NCI-H1092 treated with DMSO at 0.1 percent for 48 hours (cell line): ENCODE measurements at places on chromosomes 6 and 20.
A peak's percentile ranks its signal among the peaks of the same experiment; 100 is the strongest.

- DNase-seq, result no peak
Observed at GRCh38 chr6:97214671-97215070, 68.3 kb downstream of the MMS22L start.

GRCh38 chr20:12773936-12774335 is 234.8 kb upstream of the SPTLC3 start:
- no peak for DNase-seq

GRCh38 chr6:169398342-169399105 is 144.9 kb upstream of the THBS2 start:
- no peak for DNase-seq

DNA sequence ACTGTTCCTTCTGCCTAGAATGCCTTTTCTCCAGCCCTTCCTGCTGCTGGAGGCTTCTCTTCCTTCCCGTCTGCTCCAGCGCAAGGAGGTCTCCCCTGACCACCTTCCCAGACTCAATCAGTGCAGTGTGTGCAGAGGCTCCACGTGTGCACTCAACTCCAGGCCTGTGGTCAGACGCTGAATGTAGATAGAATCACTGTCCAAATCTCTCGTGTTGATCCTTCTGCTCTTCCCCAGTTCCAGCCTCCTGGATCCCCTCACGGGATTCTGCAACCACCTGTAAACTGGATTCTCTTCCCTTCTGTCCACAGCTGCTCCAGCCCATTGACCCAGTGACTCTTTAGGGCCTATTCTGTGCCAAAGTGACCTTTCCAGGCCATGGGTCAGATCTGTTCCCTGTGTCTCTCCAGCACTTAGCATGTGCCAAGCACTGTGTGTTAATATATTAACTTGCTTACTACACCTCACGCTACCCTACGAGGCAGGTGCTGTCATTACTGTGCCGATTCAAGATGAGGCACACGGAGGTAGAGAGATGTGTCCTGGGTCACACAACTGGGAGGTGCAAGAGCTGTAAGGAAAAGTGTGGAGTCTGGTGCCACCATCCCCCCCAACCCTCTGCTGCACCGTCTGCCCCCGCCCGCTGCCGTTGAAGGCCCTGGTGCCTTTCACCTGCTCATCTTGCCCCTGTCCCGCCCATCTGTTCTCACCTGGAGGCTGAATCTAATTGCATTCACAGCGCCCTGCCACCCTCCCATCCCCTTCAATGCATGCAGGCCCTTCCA is 112.2 kb downstream of the SULF2 start:
- no peak for DNase-seq

DNA sequence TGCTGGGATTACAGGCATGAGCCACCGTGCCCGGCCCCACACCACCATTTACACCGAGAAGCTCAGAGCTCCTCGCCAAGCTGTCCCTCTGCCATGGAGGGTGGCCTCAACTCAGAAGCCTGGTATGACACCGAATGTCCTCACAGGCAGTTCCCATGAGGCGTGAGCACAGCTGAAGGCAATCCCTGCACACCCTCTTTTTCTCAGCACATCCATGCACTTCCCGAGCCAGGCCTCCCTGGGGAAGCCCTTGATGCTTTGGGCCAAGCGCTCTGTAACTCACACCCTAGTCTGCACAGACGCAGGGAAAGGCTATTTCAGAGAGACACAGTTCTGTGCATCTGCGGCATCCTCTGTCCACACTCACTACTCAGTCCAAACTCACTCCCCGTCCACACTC is 18.4 kb downstream of the THBS2 start:
- no peak for DNase-seq

DNA sequence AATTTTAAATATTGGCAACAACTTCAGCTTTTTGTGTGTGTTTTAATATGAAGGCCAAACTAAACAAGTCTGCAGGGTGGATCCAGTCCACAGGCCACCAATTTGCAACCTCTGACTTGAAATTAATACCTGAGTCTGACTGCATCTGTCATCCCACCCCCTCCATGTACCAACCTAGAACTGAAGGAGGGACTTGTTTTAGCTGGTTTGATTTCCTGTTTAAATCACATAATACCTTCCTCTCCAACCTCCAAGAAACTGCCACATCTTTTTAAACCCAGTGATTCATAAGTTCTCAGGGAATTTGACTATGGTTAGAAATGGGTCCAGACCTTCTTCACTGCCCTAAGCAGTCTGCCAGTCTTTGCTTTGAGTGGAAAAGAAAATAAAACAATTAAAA is 21.6 kb downstream of the RNF8 start:
- no peak for DNase-seq

GRCh38 chr6:36523451-36523850 is 23.8 kb downstream of the STK38 start:
- no peak for DNase-seq

DNA sequence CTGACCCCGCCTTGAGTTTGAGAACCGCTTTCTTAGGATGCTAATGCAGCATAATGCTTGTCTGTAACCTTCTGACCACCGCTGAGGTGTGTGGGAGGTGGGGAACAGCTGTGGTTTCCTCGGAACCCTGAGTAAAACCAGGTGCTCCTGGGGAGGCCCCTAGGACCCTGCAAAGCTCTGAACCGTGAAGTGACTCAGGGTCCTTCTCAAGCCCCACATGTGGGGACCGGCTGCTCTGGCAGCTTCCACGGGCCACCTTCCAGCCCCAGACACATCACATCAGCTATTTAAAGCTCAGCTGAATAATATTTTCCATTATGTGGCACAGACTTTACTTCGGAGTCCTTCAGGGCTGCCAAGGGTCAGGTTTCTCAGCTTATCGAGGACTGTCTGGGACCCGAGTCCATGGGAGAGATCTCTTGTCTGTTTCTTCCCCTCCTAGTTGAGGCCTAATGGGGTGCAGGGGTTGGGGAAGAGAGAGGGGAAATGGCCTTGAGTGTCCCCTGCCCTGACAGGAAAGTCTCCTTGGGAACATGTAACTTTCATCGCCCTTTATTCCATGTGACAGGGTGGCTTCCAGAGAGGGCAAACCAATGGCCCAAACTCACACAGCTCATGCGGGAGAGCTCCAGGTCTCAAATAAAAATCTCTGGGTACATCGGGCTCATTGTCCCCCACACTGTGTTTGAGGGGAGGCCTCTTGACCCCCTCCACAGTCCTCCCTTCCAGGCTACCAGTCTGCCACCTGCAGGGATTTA is 186.1 kb upstream of the SLC24A3 start:
- no peak for DNase-seq

GRCh38 chr6:114140416-114140815 is 169.5 kb upstream of the HDAC2 start:
- no peak for DNase-seq

GRCh38 chr6:45781890-45782289 is 233.8 kb downstream of the CLIC5 start:
- DNase-seq, result no peak

GRCh38 chr6:84062519-84063154 is 29.1 kb downstream of the MRAP2 start:
- no peak for DNase-seq

- peak; percentile 36 for DNase-seq
Observed at GRCh38 chr6:135451617-135452190, 45.8 kb downstream of the AHI1 start.

DNA sequence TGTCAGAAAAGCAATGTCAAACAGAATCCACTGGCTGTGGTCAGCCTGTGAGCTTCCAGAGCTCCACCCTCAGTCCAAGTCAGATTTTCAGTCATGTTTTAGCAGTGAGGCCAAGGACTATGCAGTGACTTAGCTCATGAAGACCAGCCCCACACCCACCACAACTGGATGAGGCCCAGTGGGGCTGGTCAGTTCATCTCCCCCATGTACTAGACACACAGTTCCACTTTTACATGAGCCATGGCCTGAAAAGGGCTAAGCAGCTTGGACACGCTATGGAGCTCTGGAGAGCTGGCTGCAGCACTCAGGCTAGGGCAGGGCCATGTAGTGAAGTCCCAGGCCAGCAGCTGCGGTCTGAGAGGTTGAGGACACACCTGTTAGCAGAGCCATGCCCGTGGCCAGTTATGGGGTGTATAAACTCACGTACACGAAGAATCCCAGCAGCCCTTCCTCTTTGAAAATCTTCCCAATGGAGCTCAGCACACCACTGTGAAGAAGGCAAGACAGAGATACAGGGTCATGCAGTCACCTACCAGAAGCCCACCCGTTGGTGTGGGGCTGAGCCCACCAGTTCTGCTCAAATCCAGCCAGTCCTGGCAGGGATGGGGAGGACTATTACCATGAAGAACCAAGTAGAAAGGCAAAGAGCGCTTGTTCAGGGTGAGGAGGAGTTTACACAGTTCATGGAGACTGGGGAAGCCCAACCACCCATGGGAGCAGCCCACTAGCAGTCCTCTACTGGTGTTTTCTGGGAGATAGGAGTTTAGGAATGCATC is 10.6 kb downstream of the MTCH1 start:
- no peak for DNase-seq

DNA sequence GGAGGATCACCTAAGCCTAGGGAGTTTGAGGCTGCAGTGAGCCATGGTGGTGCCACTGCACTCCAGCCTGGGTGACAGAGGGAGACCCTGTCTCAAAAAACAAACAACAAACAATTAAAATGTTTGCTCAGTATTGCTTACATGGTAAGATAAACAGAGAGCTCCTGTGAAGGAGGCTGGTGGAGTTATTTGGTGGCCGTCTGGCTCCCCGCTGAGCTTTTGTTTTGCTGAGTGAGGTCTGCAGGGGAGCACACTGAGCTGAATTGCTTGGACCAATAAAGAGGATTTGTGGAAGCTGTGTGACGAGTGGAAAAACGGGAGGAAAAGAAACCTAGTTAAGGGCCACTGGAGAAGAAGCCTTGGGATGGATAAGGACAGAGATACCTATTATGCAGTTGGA is 41.1 kb upstream of the BMP6 start:
- no peak for DNase-seq

GRCh38 chr6:24537082-24537699 is 42.4 kb downstream of the ALDH5A1 start:
- no peak for DNase-seq

DNA sequence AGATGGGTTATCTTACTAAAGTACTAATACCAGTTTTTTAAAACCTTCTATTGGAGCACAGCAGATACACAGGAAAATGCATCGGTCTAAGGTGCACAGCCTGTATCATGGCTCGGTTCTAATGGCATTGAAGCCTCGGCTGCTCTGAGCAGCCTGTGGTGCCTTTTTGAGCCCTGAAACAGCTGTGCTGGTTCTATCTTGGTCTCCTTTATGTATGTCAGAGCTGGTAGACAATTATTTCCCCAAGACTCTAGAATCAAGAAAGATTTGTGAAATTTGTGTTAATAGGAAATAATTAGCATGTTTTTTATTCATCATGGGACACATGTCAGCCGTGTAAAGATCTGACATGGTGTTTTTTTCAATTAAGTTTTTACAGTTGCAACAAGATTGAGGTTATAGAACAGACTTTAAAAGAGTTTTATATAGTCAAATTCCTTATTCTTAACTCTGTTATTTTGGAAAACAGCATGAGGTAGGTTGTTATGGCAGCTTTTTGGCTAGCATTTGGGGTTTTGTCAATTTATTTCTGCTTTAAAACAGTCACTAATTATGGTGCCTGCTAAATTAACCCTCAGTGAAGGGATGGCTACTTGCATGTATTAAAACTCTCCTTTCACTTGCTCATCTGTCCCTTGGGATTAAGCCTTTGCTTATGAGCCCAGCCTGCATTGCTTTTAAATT is 40.3 kb upstream of the C20orf144 start:
- DNase-seq, result no peak

DNA sequence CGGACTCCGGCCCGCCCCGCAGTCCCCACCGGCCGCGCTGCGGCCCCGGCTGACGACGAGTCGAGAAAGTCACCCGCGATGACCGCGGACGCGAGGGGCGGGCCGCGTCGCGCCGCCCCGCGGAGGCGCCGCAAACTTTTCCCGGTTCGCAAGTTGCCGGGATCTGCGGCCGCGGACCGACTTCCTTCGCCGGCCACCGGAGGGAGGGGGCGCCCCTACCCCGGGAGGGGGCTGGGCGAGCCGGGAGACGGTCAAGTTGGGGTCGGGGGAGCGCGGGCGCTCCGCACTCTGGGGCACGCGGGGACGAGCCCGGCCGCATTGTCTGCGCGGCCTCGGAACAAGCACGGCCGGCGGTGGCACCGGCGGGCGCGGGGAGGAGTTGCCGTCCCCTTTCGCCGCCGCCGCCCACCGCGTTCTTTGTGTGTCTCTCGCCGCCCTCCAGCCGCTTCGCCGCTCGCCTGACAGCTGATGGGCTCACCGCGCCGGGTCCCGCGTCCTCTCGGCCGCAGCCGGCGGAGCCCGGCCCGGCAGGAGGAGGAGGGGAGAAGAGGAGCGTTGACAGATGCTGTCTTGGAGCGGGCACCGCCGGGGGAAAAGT is 131.6 kb downstream of the OGFRL1 start:
- no peak for DNase-seq

DNA sequence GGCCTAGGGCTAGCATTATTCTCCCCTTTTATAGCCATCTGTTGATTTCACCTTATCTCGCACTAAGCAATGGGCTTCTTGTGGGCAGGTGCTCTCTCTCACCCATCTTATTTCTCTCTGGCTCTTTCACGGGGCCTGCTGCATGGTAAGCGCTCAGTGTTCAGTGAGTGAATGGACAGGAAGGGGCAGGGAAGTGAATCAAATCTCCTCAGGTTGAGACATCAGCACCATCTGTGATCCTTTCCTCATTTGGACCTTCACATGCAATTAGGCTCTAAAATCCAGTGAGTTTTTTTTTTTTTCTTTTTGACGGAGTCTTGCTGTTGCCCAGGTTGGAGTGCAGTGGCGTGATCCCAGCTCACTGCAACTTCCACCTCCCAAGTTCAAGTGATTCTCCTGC is 76.5 kb upstream of the EZR start:
- DNase-seq, result no peak

- DNase-seq, result peak; percentile 19
Observed at GRCh38 chr20:62500237-62500864, 24.6 kb upstream of the GATA5 start.

- no peak for DNase-seq
Observed at GRCh38 chr6:163438298-163438939, 23.9 kb downstream of the QKI start.

DNA sequence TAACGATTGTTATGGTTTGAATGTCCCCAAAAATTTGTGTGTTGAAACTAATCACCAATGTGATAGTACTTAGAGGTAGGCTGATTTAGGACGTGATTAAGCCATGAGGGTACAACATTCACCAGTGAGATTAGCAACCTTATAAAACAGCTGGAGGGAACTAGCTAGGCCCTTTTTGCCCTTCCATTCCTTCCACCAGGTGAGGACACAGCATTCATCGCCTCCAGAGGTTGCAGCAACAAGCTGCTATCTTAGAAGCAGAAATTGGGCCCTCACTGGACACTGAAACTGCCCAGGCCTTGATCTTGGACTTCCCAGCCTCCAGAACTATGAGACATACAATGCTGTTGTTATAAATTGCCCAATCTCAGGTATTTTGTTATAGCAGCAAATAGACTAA is 340.7 kb upstream of the JARID2 start:
- DNase-seq, result no peak
